ENCODE measurements at places on chromosomes 13 and 19. TPM values are rescaled to one million over a fixed set of nuclear protein-coding genes. Genes with fewer than 3 reads are reported as not detected.

The PLPPR3 gene
- 0.48 TPM for total RNA-seq

The ZIK1 gene
- total RNA-seq = 5.3 TPM

The NUP58 gene
- 145 TPM for total RNA-seq

The FOXA3 gene
- 0.24 TPM for total RNA-seq

The ZNF813 gene
- 3.4 TPM for total RNA-seq

The NRTN gene
- total RNA-seq = 0.21 TPM

The LGALS14 gene
- not detected for total RNA-seq

The IQCN gene
- total RNA-seq = not detected

The CTXN1 gene
- total RNA-seq = 8.2 TPM

The KLK3 gene
- total RNA-seq = under 0.01 TPM

The CEACAM4 gene
- not detected for total RNA-seq

The BEST2 gene
- not detected for total RNA-seq

The ADGRE3 gene
- not detected for total RNA-seq

The SBSN gene
- 2.3 TPM for total RNA-seq

The KLK6 gene
- 0.85 TPM for total RNA-seq

Measured in tracheal epithelial cell (primary cell).